HCEC 1CT (cell line): ENCODE measurements at places on chromosomes 3 and 15.

- no peak for DNase-seq
Measured at GRCh38 chr3:15387171-15387581, 40.2 kb downstream of the METTL6 start.

DNA sequence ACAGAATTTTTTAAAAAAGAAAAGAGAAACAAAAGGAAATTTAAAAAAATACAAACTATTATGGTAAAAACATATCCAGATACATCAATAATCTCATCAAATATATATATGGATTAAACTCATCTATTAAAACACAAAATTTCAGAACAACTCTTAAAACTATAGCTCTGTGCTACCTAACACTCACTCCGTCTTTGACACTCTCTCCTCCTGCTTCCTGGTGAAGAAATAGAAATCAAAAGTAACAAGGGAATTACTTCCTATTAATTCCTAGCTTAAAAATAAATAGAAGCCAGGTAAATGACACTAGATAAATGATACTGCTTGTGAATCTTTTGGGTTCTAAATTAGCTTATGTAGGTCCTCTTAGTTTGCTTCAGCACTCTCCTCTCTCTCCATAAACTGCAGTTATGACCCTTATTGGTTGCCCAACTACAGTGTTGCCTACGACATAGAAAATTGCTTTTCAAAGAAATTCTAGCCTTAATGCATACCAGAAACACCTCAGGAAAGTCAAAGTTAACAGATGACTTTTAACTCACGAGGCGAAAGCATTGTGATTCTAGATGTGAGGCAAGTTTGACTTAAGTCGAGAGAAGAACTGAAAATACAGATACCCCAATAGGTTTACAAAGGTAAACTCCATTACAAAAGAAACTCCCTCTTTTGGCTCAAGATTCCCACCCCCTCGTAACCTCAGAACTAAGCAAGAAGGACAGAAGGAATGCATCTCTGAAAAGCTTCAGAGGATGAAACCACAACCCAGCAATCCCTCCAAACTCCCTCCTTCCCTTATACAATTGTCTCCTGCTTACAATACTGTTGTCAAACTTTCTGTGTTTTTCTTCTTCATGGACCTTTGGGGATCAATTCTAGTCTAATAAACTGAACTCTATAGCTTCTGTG lies 394.7 kb downstream of the FGF12 start:
- no peak for DNase-seq

- peak; percentile 97 for DNase-seq
Measured at GRCh38 chr3:190533511-190534281, 19.8 kb downstream of the IL1RAP start.

DNA sequence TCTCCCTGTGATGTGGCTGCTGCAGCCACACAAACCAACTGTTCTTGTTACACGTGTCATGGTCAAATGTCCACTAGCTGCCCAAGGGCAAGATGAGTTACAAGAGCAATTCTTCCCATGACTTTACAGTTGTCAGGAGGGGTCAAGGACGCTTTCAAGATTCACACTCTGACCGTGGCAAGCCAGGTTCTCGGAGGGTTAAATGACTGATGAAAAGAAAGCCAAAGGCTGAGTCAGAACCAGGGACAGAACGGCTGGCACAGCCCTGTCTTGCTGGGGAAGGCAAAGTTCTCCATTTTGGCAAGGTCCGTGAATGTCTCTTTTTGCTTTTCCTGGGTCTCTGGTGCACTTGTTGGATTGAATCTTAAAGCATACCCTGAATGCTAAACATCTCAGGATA lies 364.5 kb upstream of the ICE2 start:
- no peak for DNase-seq

- peak; percentile 46 for DNase-seq
Measured at GRCh38 chr3:50274371-50275104, 4.3 kb upstream of the LSMEM2 start.

DNA sequence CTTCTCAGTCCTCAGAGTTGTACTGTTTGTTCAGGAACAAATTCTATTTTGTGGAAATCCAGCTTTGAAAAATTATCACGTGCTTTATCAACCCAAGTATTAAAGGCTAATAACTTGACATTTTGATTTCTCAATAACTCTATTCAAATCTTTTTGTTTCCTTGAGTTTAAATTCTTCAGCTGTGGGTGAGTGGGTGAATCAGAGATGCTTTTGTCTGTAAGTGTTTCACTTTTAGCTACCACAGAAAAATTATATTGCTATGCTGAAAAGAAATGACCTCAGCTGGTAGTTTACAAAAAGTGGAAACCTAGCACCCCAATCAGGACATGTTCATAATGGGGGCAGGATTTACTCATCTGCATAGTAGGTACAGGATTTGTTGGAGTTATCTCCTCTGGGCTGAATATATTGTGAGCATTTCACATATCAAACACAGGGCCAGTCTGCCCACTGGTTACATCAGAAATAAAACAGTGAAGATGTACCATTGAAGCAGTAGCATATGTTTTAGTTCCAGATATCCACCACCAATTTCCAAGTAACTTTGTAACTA lies 30.5 kb downstream of the MINDY4B start:
- DNase-seq: no peak

DNA sequence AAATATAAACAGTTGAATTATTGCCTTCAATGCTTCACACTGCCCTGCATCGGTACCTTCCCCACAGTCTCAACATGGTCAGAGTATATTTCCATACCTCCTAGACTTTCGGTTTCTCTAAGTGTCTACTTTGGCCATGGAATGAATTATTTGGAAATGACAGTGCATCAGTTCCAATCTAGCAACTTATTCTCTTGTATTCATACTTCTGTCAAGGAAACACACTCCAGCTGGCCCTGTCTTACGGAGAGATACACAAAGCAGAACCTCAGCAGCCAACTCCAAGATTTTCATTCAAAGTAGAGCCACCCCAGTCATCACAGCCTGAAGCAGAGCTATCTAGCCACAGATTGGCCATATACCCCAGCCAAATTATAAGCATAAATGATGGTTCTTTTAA lies 518.4 kb upstream of the UBE2E2 start:
- DNase-seq: no peak

DNA sequence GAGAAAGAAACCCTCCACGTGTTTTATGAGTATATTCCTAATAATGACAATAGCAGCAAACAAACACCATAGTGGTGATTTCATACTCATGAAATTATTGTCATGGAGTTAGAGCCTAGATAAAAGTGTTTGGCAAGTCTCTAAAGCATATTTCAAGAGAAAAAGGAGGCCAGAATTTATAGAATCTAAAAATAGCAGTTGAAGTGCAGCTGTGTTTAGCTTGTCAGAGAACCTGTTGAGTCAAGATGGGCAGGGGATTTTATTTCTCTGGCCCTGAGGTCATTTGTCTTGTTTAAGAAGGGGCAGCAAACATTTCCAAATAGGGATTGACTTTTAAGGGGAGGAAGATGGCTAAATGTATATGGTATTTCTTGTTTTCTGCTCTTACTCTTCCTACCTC lies 279.6 kb upstream of the CTDSPL start:
- DNase-seq: no peak

DNA sequence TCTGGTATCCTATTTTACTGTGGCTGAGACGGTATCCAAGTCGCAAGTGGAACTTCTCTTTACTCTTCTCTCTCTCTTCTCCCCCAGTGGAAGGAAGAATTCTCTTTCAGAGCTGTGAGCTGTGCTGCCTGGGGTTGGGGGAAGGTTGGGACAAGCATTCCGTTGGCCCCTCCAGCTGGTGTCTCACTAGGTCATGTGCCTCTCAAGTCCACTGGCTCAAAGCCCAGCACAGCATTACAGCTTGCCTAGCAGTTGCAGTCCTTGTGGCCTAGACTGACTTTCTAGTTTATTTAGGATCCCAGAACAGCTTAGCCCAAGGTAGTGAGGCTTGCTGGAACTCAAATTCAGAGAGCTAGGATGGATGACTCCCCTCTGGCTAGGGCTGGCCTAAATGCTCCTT lies 76.1 kb upstream of the SPATA16 start:
- no peak for DNase-seq

DNA sequence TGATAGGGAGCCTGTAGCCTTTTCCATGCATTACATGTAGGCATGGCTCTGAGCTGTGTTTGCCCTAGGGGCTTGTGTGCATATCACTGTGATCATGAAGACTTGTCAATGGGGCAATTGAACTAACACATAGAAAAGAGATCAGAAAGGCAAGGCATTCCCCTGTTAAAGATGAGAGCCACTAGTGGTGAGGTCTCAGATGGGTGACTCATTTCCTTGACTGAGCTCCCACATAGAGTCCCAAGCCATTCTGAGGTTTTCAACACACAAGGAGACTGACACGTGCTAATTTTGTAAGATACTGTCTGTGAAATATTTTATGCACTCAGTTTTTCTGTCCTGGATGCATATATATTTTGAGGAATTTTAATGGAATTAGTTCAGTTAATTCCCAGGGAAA lies 53.8 kb downstream of the SAMMSON start:
- no peak for DNase-seq

DNA sequence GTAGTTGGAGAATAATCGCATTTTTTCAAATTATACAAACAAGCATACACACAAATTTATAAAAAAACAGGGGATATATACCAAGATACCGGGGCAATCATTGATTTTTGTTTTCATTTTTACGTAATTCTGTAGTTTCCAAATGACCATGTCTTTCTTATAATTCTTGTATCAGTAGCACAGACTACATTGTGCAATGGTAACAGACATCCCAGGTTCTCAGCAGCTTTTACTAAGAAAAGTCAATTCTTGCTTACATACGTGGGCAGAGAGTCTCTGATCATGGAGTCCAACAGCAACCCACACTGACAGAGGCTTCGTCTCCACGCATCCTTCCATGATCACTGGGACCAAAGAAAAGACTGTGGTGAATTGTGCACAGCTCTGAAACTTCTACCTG lies 441.3 kb downstream of the TBL1XR1 start:
- DNase-seq: no peak

- no peak for DNase-seq
Measured at GRCh38 chr15:72998226-72998625, 54.0 kb upstream of the NEO1 start.

DNA sequence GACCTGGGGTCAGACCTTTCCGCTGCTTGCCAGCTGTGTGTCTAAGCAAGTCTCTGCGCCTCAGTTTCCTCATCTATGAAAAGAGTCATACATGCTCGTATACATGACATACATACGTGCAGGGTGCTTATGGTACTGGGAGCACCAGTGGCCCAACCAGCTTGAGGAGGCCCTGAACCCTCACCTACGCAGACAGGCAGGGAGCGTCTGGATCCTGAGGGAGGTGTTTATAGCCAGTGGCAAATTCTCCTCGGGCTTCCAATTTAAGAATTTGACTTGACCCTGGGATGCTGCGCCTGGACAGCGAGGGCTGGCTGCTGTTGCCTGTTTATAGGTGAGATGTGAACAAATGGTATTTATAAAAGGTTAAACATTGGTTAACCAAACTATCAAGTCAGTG lies 17.7 kb upstream of the FGD5 start:
- no peak for DNase-seq

DNA sequence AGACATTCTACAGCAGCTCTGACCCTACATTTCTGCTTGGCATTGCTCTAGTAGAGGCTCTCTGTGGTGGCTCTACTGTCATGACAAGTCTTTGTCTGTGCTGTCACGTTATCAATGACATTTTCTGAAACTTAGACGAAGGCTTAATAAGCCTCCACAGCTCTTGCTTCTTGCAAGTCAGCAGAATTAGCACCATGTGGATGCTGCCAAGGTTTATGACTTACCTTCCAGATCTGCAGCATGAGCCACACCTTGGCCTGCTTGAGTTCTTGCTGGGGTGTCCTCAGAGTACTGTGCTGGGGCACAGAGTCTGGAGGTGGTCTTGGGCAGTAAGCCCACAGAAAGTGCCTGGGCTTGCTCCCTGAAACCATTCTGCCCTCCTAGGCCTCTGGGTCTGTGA lies 9.8 kb downstream of the RTP1 start:
- DNase-seq: no peak

- no peak for DNase-seq
Measured at GRCh38 chr3:77079988-77080610, 40.2 kb downstream of the ROBO2 start.

- peak; percentile 88 for DNase-seq
Measured at GRCh38 chr3:150097588-150097890, 126.8 kb upstream of the PFN2 start.

- DNase-seq: no peak
Measured at GRCh38 chr15:63022663-63023062, 19.9 kb upstream of the TPM1 start.

- DNase-seq: no peak
Measured at GRCh38 chr3:75248974-75249373, 415.2 kb upstream of the FRG2C start.

- DNase-seq: no peak
Measured at GRCh38 chr15:72271221-72271620, 1.1 kb downstream of the PARP6 start.

GRCh38 chr15:40372981-40373380 lies 9.5 kb upstream of the KNSTRN start:
- DNase-seq: no peak

GRCh38 chr3:17749281-17749680 lies 6.8 kb upstream of the TBC1D5 start:
- DNase-seq: no peak

DNA sequence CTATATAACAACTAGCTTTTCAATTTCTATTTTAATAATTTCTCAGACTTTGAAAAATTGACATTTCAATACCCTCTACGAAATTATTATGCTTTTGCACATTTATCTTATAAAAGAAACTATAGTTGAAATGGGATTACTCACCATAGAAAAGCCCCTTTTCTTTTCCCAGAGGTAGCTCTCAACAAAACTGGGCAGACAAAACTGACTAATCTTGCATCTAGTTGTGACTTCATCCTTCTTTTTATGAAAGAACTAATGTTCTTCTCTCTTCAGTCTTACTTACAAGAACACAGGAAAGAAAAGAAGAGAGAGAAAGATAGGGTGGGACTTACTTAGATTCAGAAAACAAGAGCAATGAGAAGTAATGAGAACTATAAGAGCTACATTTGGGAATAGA lies 61.0 kb downstream of the GPR160 start:
- no peak for DNase-seq

DNA sequence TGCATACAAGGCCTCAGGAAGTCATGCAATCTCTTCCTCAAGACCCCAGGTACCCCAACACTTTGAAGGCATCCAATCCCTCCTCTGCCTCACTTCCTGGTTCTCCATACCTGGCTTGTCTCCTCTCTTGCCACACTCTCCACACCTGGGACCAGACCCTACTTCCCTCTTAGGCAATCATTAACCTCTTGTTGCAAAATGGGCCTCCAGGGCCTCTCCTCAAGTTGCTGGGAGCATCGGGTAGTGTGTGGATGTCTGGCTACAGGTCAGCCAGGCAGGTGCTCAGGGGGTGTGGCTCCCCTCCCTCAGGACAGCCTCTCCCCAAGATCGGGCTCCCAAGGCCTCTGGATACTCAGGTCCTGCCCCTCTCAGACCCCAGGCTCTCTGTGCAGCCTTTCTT lies 8.6 kb downstream of the PLA2G4E start:
- DNase-seq: no peak

DNA sequence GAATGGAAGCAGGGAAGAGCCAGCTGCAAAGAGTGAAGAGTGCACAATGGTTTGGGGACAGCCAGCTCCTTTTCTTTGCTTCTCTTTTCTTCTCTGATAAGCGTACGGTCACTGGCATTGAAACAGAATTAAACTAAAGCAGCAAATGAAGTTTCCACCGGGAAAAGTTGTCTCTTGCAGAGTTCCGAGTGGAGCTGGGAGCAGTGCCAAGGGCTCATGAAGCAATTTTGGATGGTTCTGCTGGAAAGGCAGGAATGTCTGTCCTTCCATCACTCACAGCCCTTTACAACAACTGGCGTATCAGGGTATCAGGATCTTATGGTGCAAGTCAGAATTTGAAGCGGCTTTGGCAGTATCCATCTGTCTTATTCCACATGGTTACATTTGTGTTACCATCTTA lies 1042.9 kb downstream of the NTRK3 start:
- DNase-seq: no peak
